ENCODE measurements at places on chromosomes 11 and 22. TPM values are rescaled to one million over a fixed set of nuclear protein-coding genes. Genes with fewer than 3 reads are reported as not detected.

The WT1 gene
- not detected for total RNA-seq

The CECR2 gene
- 0.13 TPM for total RNA-seq

The TTC12 gene
- 9.9 TPM for total RNA-seq

The OR2AT4 gene
- not detected for total RNA-seq

The IGF2 gene
- 0.35 TPM for total RNA-seq

The PRR33 gene
- total RNA-seq, result not detected

The PHETA2 gene
- 2.6 TPM for total RNA-seq

The MS4A12 gene
- total RNA-seq, result not detected

The ANGPTL5 gene
- total RNA-seq, result not detected

The HPX gene
- 2.1 TPM for total RNA-seq

The TMEM191B gene
- total RNA-seq, result 0.48 TPM

The MS4A4A gene
- 0.88 TPM for total RNA-seq

The BEST1 gene
- total RNA-seq, result 0.13 TPM

The OR51B5 gene
- total RNA-seq, result 0.18 TPM

The PTPRCAP gene
- 197 TPM for total RNA-seq

The GSTP1 gene
- 852 TPM for total RNA-seq

The BARX2 gene
- total RNA-seq, result not detected

The LUZP2 gene
- total RNA-seq, result not detected

The OR2D2 gene
- not detected for total RNA-seq

The EFCAB6 gene
- total RNA-seq, result 0.36 TPM

The PRG3 gene
- not detected for total RNA-seq

Measured in GM12878 (cell line).